ENCODE measurements at places on chromosomes 3 and 15.

GRCh38 chr3:10627884-10628572 is 122.6 kb upstream of the ATP2B2 start:
- no peak for DNase-seq

GRCh38 chr15:24933716-24934115 is 21.1 kb upstream of the SNRPN start:
- DNase-seq: no peak

DNA sequence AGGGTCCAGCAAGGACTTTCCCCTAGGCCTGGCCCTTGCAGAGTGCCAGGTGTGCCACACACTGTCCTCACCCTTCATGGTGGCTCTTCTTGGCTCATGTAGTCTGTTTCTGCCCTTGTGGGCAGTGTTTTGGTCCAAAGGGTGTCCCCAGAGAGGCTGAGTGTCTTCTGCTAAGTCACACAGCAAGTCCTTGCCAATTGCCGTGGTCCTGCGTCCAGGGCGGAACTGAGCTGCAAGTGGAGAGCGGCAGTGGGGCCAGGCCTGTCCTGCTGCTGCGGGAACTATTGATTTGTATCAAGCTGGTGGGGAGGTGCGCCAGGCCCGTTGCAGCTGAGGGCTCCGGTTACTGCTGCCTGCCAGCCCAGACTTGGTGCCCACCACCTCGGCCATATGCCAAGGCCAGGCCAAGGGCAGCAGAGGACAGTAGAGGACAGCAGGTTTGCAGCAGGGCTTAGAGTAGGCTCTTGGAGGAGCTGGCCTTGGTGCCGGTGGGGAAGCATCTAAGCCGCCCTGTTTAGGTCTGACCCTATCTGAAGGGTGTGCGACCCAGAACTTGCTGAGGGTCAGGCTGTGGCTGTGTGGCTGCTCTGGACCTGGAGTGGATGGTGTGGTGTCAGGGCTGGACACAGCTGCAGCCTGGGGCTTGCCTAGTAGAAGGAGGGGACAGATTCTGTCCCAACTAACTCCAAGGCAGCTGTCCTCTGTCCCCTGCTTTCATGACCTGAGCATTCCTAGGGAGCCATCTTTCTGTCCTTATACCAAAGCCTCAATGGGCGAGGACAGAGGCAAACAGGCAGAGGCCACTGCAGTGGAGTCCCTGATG is 4.5 kb downstream of the AMIGO3 start:
- no peak for DNase-seq

DNA sequence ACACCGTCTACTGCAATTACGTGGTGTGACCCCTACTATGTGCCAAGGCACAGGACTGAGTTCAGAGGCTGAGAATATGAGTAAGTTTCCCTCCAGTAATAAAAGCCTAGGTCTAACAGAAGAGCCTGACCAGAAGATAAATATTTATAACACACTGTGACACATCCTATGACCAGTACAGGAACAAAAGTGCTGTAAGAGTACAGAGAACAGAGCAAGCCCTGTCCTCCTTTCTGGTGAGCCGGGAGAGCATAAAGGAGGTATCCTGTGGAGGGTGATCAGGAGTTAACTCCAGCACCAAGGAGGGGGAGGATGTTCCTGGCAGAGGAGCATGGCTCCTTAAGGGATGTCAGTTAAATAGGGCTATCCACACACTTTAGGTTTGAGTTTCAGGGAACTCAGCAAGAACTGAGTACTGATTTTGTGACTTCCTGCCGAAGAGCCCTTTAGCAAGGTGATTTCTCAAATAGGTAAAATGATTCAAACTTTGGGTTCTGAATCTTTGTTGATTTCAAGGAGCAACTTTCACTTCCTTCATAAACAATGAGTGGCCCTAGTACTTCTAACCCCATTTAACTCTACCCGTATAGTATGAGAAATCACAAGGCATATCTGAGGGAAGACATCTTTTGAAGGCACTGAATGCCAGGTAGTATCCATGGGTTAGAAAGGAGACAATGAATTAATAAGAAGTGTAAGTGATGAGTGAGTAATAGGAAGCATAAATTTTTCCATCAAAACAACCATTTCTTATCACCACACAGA is 198.0 kb downstream of the THRB start:
- DNase-seq: peak; percentile 20

DNA sequence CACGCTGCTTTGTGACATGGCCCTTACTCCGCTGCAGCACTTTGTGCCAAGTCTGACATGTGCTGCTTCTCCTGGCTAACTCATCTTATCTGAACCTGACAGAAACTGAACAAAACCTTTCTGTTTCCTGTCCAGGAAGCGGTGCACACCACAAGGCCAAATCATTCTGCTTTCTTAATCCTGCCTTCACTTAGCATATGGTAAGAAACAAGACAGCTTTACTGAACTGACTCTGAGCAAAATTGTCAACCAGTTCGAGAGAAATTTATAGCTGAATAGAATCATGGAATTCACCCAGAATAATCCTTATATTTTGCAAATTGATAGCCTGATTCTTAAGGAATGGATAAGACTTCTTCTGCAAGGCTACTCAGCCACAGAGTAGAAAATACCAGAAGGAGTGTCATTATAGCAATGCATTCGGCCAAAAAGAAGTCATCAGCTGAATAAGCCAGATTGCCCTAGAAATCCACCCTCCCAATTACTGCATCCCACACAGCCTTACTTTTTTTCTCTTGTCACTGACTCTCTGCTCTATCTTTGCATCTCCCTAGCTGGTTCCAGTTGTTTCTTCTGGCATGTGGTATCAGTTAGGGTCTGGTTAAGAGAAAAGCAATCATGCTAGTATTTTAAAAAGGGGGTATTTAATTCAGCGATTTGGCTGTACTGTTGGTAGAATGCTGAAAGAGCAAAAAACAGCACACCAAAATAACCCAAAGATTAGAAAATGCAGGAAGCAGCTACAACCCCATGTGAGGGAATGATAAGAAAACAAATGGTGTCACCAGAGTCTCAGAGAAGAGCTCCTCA is 41.6 kb upstream of the STRIT1 start:
- no peak for DNase-seq

DNA sequence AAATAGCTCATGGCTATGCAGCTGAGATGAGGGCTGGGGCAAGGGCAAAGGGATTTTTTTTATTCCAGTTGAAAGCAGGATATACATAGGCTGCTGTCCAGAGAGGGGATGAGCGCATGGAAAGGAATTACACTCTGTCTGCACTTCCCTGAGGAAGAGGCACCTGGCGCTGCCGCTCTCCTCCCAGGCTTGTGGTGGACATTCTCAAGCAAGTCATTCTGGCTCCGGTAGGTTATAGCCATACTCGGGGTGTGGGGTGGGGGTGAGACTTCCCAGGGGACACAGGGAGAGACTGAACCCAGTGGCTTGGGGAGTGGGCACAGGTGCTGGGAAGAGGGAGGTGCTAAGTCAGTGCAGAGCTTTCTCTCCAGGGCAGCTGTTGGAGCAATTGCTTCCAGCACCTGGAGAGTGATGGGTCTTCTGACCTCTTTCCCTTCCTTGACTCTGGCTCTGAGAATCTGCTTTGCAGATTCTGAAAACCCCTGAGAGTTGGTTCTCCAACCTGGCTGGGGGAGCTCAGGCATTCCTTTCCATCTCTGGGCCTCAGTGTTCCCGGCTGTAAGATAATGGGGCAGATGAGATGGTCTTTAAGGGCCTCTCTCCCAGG is 24.3 kb downstream of the CYP8B1 start:
- DNase-seq: no peak

GRCh38 chr15:78052545-78052944 is 25.0 kb downstream of the TBC1D2B start:
- no peak for DNase-seq

DNA sequence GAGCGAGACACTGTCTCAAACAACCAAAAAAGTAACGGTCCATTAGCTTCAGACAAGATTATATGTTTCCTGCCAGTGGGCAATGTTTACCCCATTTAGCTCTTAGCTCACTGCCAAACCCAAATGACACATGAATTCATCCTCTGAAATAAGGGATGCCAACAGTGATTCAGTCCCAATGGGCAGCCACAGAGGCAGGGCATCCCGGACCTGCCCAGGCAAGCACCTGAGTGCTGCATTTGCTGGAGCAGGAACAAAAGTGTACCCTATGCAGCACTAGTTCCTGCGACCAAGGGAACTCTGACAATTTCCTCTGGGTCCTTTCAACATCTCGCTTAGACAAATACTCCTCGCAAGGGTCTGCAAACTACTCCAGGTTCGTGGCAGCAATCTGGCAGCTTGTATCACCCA is 8.0 kb downstream of the IP6K2 start:
- DNase-seq: peak; percentile 41

DNA sequence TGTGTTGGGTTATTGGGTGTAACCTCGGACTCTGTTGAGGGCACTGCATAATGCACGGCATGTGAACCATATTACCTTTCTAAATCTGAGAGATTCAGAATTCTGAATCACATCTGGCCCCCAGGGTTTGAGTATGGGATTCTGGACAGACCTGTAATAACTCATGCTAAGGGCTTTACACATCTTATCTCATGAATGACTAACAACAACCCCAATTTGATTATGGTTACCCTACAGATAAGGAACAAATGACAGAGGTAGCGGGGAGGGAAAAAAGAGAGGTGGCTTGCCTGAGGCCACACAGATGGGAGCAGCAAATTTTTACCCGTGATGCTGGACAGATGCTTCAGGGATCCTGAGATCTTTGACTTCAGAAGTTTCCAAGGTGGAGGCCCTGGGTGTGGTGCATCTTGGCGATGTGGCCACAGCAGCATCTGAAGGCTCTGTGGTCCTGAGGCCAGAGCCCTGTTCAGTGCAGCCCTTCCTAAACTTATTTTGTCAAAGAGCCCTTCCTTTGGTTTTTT is 43.8 kb downstream of the POMGNT2 start:
- no peak for DNase-seq

DNA sequence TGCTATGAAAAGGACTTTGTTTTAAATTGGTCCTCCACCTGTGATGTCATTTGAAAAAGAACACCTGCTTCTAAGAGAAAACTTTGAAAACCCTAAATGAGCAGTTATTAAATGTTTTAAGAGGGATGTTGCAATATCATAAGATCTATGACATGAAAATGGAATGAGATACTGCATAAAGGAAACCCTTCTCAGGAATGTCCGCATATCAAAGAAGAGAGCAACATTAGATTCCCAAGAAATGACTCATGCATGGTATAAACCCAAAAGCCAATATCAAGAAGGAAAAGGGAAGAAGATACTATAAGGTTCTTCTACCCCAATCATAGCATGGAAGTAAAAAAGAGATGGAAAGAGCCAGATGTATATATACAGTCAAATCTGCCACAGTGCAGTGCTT is 627.5 kb upstream of the LMCD1 start:
- no peak for DNase-seq

DNA sequence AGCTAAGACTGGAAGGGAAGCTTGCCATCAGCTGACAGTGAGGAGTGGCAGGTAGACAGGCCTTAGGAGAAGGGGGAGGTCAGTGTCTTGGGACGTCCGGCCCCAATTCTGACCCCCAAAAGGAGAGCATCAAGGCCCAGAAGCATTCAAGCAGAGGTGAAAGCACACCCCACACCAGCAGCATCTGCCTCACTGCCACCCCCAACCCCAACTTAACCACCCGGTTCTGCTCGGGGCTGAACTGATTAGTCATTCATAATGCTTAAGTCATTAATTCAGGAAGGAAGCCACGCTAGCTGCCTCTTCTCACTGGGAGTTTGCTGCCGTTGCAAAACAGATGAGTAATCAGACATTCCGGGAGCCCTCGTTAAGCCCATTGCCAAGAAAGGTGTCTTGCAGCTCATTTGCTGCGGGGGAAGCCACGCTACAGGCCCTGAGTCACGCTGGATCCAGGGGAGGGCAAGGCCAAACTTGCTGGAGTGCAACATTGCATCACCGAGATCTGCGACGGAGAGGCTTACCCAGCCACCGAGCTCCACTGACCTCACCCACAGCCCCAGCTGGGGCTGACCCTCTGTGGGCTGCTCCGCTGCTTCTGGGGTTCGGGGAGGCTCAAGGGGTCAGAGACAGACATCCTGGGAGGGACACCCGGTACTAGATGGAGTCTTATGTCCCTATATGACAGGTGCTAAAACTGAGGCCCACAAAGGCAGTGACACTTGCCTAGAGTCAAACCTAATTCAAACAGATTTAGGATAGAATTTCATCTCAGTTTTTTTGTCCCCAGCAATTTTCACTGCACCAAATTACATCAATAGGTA is 46.4 kb upstream of the HES1 start:
- peak; percentile 99 for DNase-seq

DNA sequence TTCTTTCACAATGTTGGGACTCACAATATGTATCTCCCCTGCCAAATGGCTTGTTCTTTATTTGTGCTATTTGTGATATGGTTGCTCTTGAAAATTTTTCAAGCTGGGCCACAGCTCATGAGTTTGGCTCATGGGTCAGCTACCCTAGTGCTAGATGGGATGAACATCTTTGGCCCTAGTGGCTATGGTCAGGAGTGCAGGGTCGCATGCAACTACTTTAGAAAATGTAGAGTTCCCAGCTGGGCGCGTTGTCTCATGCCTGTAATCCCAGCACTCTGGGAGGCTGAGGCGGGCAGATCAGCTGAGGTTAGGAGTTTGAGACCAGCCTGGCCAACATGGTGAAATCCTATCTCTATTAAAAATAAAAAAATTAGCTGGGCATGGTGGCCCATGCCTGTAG is 55.8 kb downstream of the POLR2M start:
- no peak for DNase-seq

GRCh38 chr3:126445506-126445905 is 30.2 kb downstream of the ZXDC start:
- DNase-seq: no peak

DNA sequence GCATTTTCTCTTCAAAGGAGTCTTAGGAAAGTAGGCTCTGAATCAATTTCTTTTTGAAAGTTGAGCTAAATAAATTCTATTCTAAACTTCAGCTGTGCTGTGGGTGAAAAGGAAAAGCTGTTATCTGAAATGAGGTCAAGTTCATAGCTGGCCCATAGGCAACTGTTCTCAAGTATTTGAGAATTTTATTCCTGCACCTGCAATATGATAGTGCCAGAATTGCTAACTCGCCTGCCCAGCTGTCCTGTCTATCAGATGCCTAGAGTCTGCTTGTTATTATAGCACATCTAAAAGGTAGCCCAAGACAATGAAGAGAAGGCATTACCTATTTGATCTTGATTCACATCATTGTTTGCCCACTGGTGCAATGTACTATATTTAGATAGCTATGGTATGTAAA is 798.7 kb downstream of the DIPK2A start:
- no peak for DNase-seq

GRCh38 chr3:58152225-58153015 is 58.4 kb downstream of the DNASE1L3 start:
- no peak for DNase-seq

DNA sequence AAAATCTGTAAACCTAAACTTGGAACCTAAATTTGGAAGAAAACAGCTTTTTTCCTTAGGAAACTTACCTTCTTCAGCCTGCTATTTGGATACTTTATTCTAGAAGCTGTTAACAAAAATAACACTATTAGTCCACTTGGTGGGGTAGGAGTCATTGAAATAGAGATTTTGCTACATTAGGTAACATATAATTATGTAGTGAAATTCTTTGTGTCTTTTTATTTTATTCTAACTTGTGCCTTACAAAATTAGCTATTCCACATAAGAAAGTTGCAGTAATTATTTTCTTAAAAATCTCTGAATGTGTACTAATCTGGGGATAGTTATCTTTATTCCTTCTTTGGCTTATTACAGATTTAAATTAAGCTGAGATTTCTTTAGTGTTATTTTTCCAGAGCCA is 360.4 kb upstream of the ROBO2 start:
- DNase-seq: no peak

All from fibroblast of mammary gland (primary cell).